Mesendoderm (in vitro differentiated cells): ENCODE measurements at places on chromosomes 5 and 9.
A peak's percentile ranks its signal among the peaks of the same experiment; 100 is the strongest.

GRCh38 chr9:91775011-91775707 is 174.9 kb downstream of the ROR2 start:
- DNase-seq, result peak; percentile 82

- no peak for DNase-seq
These were observed 194.3 kb upstream of the MSX2 start for GRCh38 chr5:174529925-174530681.

- no peak for DNase-seq
These were observed 111.8 kb downstream of the WDR70 start for GRCh38 chr5:37490931-37491330.

GRCh38 chr5:53006911-53007890 is 18.0 kb downstream of the ITGA2 start:
- no peak for DNase-seq

- DNase-seq, result no peak
These were observed 109.6 kb downstream of the FGF18 start for GRCh38 chr5:171528865-171529614.

- no peak for DNase-seq
These were observed 51.7 kb upstream of the SEMA6A start for GRCh38 chr5:116626272-116626723.

DNA sequence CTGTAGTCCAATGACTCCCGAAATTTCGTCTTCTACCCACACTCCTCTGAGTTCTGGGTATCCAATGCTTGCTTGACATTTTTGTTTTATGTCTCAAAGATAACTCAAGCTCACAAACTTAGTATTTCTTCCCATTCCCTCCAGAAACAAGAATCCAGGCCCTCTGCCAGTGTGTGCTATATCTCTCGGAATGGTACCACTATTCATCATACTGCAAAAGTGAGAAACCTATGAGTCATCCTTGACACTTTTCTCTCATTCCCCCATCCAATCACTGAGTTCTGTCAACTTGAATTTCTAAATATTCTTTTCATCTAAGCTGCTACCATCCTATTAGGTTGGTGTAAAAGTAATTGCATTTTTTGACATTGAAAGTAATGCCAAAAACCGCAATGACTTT is 9.8 kb downstream of the SLC12A2 start:
- no peak for DNase-seq

GRCh38 chr5:161023551-161023950 is 171.5 kb upstream of the ATP10B start:
- DNase-seq, result no peak

DNA sequence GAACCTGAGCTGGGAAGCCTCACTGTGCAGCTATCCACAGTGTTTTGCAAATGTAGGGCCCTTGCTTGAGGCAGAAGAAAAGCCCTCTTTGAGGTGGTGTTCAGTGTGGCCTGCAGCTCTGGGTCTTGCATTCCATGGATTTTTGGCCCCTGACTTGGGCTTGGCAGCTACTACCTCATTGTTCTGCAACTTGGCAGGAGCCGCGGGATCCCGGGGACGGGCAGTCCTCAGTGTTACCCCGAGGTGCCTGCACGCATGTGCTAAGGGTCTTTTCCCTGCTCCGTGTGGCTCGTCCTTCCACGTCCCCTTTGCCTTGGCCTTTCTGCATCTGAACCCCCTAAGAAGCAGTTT is 39.8 kb downstream of the NEK6 start:
- DNase-seq, result peak; percentile 96

- DNase-seq, result no peak
These were observed 84.7 kb upstream of the SLCO6A1 start for GRCh38 chr5:102583276-102584124.
